ENCODE measurements at places on chromosomes 16 and 17.

DNA sequence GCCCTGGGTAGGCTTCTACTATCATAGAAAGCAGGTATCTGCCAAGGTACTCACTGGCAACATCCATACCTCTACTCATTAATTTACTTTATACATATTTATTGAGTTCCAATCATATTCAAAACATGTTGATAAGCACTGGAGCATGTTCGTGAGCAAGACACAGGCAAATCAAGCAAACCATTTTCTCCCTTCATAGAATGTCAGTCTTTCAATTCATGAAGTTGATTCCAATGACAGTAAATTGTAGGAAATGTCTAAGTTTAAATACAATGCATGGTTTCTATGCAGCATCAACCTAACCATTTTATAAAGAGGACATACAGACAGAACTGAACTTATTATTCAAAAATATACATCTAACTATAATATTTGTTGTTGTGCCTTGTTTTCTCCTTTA, 978.6 kb downstream of the CDH8 start:
- no peak for DNase-seq
- H3K4me1 ChIP-seq: no peaks in the 10 kb centered on the region
- no peak overlapping the region for H3K4me3 ChIP-seq
- no peak overlapping the region for H3K27ac ChIP-seq
- no peaks in the 10 kb centered on the region for H3K27me3 ChIP-seq
- no peaks in the 10 kb centered on the region for H3K36me3 ChIP-seq

GRCh38 chr17:70187383-70187782, 18.1 kb downstream of the KCNJ2 start:
- no peaks in the 10 kb centered on the region for H3K27me3 ChIP-seq
- no peaks in the 10 kb centered on the region for H3K36me3 ChIP-seq
- H3K4me1 ChIP-seq: no peaks in the 10 kb centered on the region
- no peak overlapping the region for H3K27ac ChIP-seq

DNA sequence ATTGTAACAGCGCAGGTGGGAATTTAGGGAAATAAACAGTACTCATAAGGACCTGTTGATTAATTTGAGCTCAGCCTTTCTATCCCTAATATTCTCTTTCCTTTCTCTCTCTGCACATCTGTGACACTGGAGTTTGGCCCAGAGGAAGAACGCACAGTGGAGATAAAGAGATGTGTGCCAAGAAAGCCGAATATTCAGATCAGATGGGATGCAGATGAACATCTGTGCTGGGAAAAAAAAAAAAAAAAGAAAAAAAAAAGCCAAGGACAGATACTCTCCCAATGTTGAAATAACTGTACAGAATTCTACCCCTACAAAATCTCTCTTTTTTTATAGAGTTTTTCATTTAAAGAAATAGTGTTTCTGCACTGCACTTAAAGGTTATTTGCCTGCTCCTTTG, 485.4 kb downstream of the KCNJ2 start:
- no peaks in the 10 kb centered on the region for H3K36me3 ChIP-seq
- H3K27me3 ChIP-seq: no peaks in the 10 kb centered on the region
- H3K4me1 ChIP-seq: no peaks in the 10 kb centered on the region
- no peak overlapping the region for H3K27ac ChIP-seq
- H3K4me3 ChIP-seq: no peak overlapping the region
- DNase-seq: no peak

DNA sequence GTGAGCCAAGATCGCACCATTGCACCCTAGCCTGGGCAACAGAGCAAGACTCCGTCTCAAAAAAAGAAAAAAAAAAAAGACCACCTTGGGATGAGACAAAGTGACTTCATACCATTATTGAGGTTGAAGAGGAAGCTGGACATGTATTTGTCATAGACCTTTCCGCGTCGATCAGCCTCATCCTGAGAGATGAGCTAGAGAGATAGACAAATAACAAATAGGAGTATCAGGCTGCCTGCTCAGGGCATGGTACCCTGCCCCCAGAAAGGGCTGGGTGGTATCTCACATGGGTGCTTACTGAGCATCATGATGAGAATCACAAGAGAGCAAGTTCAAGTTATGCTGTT, 22.1 kb downstream of the CNTNAP1 start:
- no peak overlapping the region for H3K27ac ChIP-seq
- peaks cover 65% of the 10 kb centered on the region for H3K36me3 ChIP-seq
- DNase-seq: no peak
- no peaks in the 10 kb centered on the region for H3K4me1 ChIP-seq

DNA sequence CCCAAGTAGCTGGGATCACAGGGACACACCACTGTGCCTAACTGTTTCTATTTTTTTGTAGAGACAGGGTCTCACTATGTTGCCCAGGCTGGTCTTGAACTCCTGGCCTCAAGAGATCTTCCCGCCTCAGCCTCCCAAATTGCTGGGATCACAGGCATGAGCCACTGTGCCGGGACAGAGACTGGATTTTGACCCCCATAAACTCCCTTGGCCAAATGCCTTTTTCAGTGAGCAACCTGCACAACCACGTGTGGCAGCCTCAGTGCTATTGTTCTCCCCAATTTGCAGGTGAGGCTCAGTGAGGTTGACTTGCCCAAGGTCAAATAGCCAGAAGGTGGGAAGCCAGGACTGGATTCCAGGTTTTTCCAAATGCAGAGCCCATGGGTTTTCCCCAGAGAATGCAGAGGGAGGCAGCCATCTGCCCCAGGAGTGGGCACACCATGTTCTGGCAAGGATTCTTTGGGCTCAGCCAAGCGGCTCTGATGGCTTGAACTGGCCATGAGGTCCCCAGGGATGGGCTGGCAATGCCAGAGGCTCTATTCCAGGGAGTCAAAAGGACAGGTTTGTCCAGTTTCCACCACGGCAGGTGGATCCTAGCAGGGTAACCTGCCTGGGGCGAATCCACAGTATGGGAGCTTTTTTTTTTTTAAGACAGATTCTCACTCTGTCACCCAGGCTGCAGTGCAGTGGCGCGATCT, 1.8 kb downstream of the IL27 start:
- no peak overlapping the region for H3K27ac ChIP-seq
- H3K27me3 ChIP-seq: no peaks in the 10 kb centered on the region
- H3K36me3 ChIP-seq: no peaks in the 10 kb centered on the region
- no peak overlapping the region for H3K4me3 ChIP-seq
- DNase-seq: no peak
- no peaks in the 10 kb centered on the region for H3K4me1 ChIP-seq

DNA sequence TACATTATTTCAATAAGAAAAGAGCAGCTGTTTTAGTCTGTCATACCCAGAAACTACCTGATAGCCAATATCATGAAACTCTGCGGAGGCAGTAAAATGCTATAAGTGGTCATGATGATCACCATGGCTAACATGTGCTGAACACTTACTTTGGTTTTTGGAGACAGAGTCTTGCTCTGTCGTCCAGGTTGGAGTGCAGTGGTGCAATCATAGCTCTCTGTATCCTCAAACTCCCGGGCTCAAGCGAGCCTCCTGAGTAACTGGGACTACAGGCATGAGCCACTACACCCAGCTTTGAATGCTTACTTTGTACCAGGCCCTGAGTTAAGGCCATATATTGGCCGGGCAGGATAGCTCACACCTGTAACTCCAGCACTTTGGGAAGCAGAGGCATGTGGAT, 101.2 kb upstream of the DHX40 start:
- no peak overlapping the region for H3K27ac ChIP-seq
- H3K36me3 ChIP-seq: no peaks in the 10 kb centered on the region
- no peak overlapping the region for H3K4me3 ChIP-seq
- DNase-seq: no peak

GRCh38 chr16:88070989-88071625, 119.9 kb downstream of the BANP start:
- H3K36me3 ChIP-seq: peaks cover 39% of the 10 kb centered on the region
- H3K27me3 ChIP-seq: no peaks in the 10 kb centered on the region
- H3K4me1 ChIP-seq: no peaks in the 10 kb centered on the region
- DNase-seq: no peak
- no peak overlapping the region for H3K4me3 ChIP-seq

GRCh38 chr17:66414561-66415175, 112.3 kb downstream of the PRKCA start:
- H3K4me1 ChIP-seq: no peaks in the 10 kb centered on the region
- H3K36me3 ChIP-seq: no peaks in the 10 kb centered on the region
- no peak overlapping the region for H3K27ac ChIP-seq
- H3K27me3 ChIP-seq: no peaks in the 10 kb centered on the region
- H3K4me3 ChIP-seq: no peak overlapping the region
- DNase-seq: no peak

GRCh38 chr16:22694887-22695382, 119.0 kb upstream of the HS3ST2 start:
- peaks cover 23% of the 10 kb centered on the region for H3K4me1 ChIP-seq
- no peaks in the 10 kb centered on the region for H3K27me3 ChIP-seq
- peak overlapping the region; percentile 82 for H3K27ac ChIP-seq
- no peaks in the 10 kb centered on the region for H3K36me3 ChIP-seq
- peak overlapping the region; percentile 34 for H3K4me3 ChIP-seq
